ENCODE measurements at places on chromosomes 7 and 10.

DNA sequence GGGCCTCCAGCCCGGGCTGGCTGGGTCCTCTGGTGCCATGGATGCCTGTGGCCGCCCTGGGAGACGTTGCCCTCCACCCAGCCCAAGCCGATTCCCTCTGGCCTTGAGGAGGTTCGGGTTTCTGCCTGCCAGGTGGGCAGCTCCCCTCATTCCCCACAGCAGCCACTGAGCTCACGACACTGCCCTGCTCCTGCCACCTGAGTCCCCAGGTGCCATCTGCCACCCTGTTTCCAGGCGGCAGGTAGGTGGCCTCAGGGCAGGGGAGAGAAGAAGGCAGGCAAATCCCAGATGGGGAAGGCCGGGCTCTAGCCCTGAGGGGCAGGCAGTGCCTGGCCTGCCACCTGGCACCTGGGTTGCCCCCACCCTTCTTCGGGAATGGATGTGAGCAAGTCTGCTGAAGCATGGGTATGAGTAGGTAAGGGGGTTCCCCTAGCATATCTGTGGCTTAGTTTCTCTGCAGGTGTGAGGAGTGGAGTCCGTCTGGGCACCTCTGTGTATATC, 92.2 kb upstream of the PPIF start:
- DNase-seq: no peak

DNA sequence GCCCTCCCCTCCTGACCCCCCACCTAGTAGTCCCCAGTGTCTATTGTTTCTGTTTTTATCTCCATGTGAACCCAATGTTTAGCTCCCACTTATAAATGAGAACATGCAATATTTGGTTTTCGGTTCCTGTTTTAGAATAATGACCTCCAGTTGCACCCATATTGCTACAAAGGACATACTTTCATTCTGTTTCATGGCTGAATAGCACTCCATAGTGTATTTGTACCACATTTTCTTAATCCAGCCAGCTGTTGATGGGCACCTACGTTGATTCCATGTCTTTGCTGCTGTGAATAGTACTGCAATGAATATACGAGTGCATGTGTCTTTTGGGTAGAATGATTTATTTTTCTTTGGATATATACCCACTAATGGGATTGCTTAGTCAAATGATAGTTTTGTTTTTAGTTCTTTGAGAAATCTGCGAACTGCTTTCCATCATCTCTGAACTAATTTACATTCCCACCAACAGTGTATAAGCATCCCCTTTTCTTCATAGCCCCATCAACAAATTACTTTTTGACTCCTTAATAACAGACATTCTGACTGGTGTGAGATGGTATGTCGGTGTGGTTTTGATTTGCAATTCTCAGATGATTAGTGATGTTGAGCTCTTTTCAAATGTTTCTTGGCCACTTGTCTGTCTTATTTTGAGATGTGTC, 128.4 kb upstream of the PHYHIPL start:
- DNase-seq: no peak

DNA sequence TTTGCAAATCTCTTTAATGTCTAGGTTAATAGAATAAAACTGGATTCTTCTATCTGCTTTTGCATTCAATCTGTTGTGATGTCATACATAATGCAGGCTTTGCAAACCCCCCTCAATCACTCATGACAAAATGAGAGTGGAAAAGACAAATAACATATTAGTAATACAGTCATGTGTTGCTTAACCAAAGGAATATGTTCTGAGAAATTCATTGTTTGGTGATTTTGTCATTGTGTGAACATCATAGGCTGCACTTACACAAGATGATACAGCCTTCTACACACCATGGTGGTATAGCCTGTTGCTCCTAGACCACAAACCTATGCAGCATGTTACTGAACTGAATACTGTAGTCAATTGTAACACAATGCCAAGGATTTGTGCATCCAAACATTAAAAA, 87.3 kb upstream of the SEC61G start:
- DNase-seq: no peak

GRCh38 chr7:22858640-22859561, 36.3 kb upstream of the TOMM7 start:
- DNase-seq: no peak

DNA sequence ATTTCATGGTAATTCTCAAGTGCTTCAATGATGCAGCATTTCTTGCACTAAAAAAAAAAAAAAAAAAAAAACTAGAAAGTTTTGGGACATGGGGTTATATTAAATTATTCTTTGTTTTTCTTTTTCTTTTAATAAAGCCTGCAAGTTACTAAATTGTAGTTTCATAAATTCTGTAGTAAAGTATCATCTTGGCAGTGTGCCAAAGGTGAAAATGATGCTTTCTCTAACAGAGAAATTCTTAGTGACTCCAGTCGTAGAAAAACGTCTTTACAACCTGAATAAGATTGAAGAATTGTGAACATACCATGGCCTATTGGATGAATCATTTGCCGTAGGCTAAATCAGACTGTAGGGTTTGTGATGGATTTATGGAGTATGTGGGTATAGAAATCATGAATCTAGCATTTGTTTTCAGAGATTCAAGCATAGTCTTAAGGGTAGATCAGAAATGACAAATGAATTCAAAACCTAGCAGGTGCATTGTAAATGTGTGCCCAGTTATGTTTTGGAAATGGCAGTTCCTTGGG, 27.1 kb downstream of the RBM17 start:
- DNase-seq: no peak

- DNase-seq: no peak
Measured at GRCh38 chr10:88080213-88080612, 216.8 kb downstream of the PTEN start.

- DNase-seq: no peak
Measured at GRCh38 chr10:106280896-106281460, 883.5 kb downstream of the SORCS1 start.

DNA sequence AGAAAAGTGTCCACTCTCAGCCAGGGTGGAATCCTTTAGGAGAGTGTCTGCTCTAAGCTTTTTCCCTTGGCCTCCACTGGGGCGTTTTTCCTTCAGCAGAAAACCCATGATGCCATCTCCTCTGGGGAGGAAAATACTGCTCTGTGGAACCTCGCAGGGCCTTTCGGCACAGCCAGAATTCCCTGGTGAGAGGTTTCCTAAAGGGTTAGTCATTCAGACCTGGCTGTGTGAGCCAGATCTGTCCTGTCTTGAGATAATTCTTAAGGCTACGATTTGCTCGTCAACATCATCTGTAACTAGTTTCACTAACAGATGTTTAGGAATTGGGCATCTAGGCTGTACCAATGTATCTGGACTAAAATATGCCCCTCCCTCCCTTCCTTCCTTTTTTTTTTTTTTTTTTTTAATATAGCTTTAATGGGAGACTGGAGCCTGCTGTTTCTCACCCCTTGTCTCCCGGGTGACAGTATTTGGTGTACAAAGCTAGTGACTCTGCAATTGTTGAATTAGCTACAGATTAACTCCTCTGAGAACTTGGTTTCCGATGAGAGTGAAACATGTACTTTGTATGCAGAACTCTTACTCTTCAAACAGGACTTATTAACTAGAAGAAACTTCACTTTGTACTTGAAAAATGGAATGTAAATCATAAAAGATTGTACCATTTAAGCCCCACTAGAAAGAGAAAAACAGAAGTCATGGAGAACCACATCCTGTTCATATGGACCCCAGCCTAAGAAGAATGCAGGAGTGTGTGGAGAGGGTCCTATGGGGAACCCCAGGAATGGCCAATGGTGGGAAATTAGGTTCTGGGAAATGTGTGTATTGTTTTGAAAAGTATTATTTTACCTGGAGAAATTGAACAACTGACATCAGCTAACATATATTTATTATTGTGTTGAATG, 230.9 kb downstream of the CAMK1D start:
- DNase-seq: no peak

GRCh38 chr7:110750931-110751605, 339.9 kb upstream of the LRRN3 start:
- no peak for DNase-seq

DNA sequence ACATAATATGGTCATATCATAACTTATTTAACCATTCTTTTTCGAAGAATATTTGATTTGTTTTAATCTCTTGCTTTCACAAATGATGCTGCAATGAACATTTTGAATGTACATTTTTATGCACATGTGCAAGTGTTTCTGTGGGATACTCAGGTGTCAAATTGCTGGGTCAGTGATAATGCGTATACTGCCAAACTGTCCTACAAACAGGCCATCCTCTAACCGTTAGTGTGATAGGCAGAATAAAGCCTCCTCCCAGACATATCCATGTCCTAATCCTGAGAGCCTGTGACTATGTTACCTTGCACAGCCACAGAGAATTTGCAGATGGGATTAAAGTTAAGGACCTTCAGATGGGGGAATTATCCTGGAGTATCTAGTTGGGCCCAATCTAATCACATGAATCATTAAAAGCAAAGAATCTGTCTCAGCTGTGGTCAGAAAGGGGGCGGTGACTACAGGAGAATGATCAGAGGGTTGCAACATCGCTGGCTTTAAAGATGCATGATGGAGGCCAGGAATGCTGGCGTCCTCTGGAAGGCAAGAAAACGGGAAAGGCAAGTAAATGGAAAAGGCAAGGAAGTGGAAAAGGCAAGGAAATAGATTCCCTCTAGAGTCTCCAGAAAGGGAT, 46.7 kb downstream of the FZD1 start:
- DNase-seq: no peak

DNA sequence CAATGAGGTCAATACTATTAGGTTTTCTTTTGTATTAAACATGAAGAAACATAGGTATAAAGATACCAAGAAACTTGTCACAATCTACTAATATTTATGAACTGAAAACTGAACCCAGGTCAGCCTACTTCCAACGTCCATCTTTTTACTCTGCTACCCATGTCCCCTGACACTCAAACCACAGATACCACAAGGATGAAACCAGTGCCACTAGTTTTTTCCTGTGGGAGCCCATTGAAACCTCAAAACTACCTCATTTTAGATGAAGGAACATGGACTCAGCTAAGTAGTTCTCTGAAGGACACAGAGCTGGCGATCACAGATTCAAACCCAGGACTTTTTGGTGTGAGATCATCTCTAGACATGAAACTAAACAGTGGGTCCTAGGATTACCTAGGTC, 6.8 kb downstream of the TET1 start:
- no peak for DNase-seq

DNA sequence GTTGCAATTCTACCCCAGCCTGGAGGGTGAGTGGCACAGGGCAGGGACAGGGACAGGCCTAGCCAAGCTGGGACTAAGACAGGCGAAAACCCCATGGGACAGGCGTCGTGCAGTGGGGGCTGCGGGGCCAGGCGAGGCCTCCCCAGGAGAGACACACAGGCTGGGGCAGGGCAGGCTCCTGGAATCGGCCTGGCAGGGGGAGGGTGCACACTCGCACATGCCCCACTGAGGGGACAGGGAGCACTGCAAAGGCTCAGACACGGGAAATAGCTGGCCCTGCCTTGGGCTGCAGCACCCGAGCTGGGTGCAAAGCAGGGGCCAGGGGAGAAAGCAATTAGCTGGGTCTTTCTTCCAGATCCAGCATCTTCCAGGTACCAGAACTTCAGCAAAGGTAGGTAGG, 10.4 kb downstream of the LAT2 start:
- DNase-seq: no peak

- DNase-seq: no peak
Measured at GRCh38 chr7:148783801-148784527, 85.3 kb downstream of the CUL1 start.
